ENCODE measurements at places on chromosomes 11 and 22. TPM values are rescaled to one million over a fixed set of nuclear protein-coding genes. Genes with fewer than 3 reads are reported as not detected.
A peak's percentile ranks its signal among the peaks of the same experiment; 100 is the strongest.

The UBQLNL gene
- total RNA-seq, result not detected

The KCNQ1 gene
- 0.19 TPM for total RNA-seq

DNA sequence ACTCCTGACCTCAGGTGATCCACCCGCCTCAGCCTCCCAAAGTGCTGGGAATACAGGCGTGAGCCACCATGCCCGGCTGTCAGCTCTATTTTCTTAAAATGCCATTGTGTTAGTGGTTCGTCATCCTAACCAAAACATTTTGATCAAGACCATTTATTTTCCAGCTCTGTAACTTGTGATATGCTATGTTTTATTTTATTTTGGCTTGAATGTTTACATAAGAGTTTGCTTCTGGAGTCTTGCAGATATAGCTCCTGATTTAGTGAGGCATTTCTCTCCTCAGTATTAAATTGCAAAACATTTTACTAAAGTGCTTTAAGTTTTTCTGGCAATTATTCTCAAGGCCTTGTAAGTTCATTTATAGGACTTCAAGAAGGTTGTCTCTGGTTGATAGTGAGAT, 4.4 kb downstream of the EP300 start:
- H3K27me3 ChIP-seq, result no peaks in the 10 kb centered on the region
- no peak for DNase-seq
- H3K27ac ChIP-seq, result peak overlapping the region; percentile 51
- H3K4me1 ChIP-seq, result peaks cover 50% of the 10 kb centered on the region
- H3K4me3 ChIP-seq, result peak overlapping the region; percentile 26

DNA sequence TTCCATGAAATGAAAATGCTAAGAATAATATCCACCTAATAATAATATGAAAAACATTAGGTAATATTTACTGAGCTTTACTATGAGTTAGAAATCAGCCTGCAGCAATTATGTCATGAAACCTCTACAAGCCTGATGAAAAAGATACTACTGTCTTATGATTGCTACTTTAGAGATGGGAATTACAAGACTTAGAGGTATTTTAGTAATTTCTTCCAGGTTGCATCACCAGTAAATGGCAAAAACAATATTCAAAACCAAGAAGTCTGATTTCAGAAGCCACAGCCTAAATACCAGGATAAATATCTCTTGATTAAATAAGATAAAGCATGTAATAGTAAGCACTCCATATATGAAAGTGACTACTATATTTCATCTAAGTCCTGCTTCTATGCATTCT, 13.8 kb downstream of the OR5B21 start:
- H3K4me1 ChIP-seq, result peaks cover 34% of the 10 kb centered on the region
- no peaks in the 10 kb centered on the region for H3K27me3 ChIP-seq
- DNase-seq, result no peak
- H3K36me3 ChIP-seq, result peaks cover 13% of the 10 kb centered on the region
- H3K27ac ChIP-seq, result no peak overlapping the region
- H3K4me3 ChIP-seq, result no peak overlapping the region

- no peak for DNase-seq
- no peak overlapping the region for H3K27ac ChIP-seq
- H3K4me1 ChIP-seq, result no peaks in the 10 kb centered on the region
- H3K27me3 ChIP-seq, result no peaks in the 10 kb centered on the region
- no peak overlapping the region for H3K4me3 ChIP-seq
Observed at GRCh38 chr11:70307176-70307575, 36.7 kb downstream of the PPFIA1 start.

- H3K4me3 ChIP-seq, result no peak overlapping the region
- H3K36me3 ChIP-seq, result no peaks in the 10 kb centered on the region
- DNase-seq, result no peak
- H3K27ac ChIP-seq, result no peak overlapping the region
- no peaks in the 10 kb centered on the region for H3K27me3 ChIP-seq
- H3K4me1 ChIP-seq, result no peaks in the 10 kb centered on the region
Observed at GRCh38 chr11:6248248-6248647, 9.4 kb downstream of the CNGA4 start.

GRCh38 chr11:88579466-88579865, 241.9 kb upstream of the CTSC start:
- H3K4me3 ChIP-seq, result no peak overlapping the region
- peaks cover 29% of the 10 kb centered on the region for H3K27me3 ChIP-seq
- no peak overlapping the region for H3K27ac ChIP-seq
- no peak for DNase-seq
- H3K4me1 ChIP-seq, result no peaks in the 10 kb centered on the region

- peak overlapping the region; percentile 41 for H3K27ac ChIP-seq
- peak overlapping the region; percentile 3 for H3K4me3 ChIP-seq
- H3K27me3 ChIP-seq, result no peaks in the 10 kb centered on the region
- peaks cover 43% of the 10 kb centered on the region for H3K4me1 ChIP-seq
Observed at GRCh38 chr11:72724851-72725723, 27.1 kb downstream of the ARAP1 start.

GRCh38 chr11:95306801-95307200, 75.8 kb upstream of the SESN3 start:
- no peak for DNase-seq
- H3K27ac ChIP-seq, result no peak overlapping the region
- H3K36me3 ChIP-seq, result no peaks in the 10 kb centered on the region
- no peaks in the 10 kb centered on the region for H3K4me1 ChIP-seq

DNA sequence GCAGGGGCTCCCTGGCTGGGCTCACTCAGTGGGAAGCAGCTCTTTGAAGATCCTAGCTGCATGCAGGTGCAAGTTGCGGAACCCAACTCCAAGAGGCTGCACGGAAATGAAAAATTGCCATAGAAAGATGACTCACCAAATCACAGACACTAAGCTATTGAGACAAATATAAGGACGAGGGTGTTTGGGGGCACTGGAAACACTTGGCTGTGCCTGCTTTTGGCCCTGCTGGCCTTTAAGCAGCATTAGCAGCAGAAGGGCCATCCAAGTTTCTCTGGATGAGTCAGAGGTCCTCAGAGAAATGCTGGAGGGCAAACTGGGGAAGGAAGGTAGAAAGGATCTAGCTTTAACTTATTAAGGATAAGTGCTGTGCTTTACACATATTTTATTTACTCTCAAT, 282.3 kb downstream of the KIRREL3 start:
- no peak overlapping the region for H3K27ac ChIP-seq
- no peak overlapping the region for H3K4me3 ChIP-seq
- H3K36me3 ChIP-seq, result no peaks in the 10 kb centered on the region
- peaks cover 36% of the 10 kb centered on the region for H3K27me3 ChIP-seq
- no peak for DNase-seq

Measured in natural killer cell treated with Interleukin-12 subunit alpha and Interleukin-12 subunit beta and Interleukin-15 and Interleukin-18, amount 100 ng/mL, for 72 hours (primary cell).